ENCODE measurements at places on chromosomes 13 and 19. TPM values are rescaled to one million over a fixed set of nuclear protein-coding genes. Genes with fewer than 3 reads are reported as not detected.
A peak's percentile ranks its signal among the peaks of the same experiment; 100 is the strongest.

DNA sequence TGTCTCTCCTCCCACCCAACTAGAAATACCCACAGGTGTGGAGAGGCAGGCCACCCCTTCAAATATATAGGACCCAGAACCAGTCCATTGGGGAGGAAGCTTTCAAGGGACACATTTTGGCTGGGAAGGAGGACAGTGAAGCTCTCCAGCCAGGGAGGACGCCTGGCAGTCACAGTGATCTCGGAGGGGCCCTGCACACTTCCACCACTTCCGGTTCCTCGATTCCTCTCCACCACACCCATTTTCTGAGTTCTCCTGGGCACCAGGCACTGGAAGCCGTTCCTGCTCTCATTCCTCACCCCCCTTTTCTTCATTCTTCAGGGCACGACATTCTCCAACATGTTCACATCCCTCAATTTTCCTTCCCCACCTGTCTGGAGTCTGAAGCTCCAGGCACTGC is 30.4 kb upstream of the CEACAM21 start:
- DNase-seq, result no peak

- no peak for DNase-seq
Measured at GRCh38 chr13:95957331-95957730, 95.9 kb downstream of the UGGT2 start.

DNA sequence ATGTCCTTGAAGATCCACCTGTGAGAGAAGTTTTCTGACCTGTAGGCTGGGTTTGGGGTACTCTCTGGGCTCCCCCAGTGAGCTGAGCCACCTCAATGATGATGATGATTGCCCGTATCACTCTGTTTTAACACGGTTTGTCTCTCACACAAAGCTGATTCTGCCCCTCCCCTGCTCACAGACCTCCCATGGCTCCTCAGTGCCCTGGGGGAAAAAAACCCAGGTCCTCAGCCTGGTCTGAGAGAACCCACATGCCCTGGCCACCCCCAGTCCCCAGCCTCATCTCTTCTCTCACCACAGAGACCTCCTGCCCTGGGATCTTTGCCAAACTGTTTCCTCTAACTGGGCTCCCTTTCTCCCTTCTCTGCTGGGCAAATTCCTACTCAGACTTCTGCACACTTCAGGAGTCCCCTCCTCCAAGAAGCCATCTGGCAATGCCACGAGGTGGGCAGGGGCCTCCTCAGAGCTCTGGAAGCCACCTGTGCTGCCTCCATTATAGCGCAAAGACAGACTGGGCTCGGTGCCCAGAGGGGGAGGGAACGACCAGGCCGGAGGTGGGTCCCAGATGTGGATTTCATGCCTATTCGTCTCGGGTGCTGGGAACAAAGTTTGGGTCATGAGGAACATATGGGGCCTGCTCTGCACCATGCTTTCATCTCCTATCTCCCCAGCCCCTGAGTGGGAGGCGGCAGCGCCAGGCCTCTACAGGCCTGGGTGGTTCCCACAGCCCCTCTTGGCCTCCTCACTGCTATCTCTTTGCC is 8.5 kb upstream of the CA11 start:
- peak; percentile 33 for DNase-seq

The CEACAM20 gene
- total RNA-seq, result not detected

DNA sequence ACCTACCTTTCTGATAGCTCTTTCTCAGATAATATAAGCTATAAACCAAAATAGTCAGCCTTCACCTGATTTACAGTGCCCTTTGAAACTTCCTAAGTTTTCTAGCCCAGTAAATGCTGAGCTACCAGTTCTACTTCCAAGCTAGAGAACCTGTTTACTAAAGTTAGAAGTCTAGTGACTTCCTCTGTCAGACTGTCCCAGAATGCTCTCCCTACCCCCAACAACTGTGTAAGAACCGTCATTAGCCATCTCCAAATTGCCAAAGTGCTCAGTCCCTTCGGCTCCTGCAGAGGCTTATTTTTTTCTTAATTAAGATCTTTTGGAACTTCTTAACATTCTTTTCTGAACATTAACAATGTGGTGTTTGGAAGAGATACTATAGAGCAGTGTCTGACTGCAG is 3.2 kb upstream of the ABCC4 start:
- no peak for DNase-seq

The ZNF154 gene
- 3.3 TPM for total RNA-seq

- DNase-seq, result no peak
Measured at GRCh38 chr19:17393914-17394313, at the start of gene CCDC194. Gene CCDC194 (minus strand): TSS chr19:17394196. CDS start chr19:17394158, 38 bp downstream.

GRCh38 chr19:46533621-46534081 is 38.0 kb upstream of the PNMA8B start:
- DNase-seq, result no peak

The PCDH8 gene
- total RNA-seq, result not detected

The PROSER1 gene
- 13.9 TPM for total RNA-seq

DNA sequence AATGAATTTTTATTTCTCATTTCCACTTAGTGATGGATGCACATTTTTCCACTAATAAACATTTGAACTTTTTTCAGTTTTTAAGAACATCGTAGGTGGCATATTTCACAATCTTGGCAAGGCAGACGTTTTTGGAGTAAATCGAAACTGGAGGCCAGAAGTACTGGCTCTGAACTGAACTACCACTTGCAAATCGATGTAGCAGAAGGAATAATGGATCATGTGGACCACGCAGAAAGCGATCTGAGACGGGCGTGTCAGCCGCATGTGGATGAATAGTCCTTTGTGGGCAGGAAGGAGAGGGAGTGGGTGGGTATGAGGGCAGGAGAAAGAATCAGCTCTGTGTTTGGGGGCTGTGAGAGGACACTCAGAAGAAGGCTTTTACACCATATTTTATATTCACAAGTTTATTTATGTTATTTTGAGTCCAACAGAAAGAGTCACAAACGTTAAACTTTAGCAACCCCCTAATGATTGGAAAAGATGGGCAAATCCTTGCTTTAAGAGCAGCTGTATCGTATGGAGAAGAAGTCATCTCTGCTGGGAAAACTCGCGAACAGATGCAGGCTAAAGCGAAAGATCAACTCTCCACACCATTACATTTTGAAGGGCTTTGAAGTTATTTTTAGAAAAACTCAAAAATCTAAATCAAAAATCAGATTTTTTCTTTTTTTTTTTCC is 90.5 kb downstream of the COL4A2 start:
- DNase-seq, result peak; percentile 90

The CLC gene
- total RNA-seq, result not detected

The C19orf67 gene
- total RNA-seq, result not detected

The CEACAM16 gene
- total RNA-seq, result not detected

The NCLN gene
- 24.4 TPM for total RNA-seq

- DNase-seq, result no peak
Measured at GRCh38 chr13:95226932-95227695, 74.1 kb downstream of the ABCC4 start.

Measured in fibroblast of lung (primary cell).